ENCODE measurements at places on chromosomes 2 and 18.
A peak's percentile ranks its signal among the peaks of the same experiment; 100 is the strongest.

GRCh38 chr2:236672606-236673005, 103.0 kb downstream of the ACKR3 start:
- no peak for DNase-seq

DNA sequence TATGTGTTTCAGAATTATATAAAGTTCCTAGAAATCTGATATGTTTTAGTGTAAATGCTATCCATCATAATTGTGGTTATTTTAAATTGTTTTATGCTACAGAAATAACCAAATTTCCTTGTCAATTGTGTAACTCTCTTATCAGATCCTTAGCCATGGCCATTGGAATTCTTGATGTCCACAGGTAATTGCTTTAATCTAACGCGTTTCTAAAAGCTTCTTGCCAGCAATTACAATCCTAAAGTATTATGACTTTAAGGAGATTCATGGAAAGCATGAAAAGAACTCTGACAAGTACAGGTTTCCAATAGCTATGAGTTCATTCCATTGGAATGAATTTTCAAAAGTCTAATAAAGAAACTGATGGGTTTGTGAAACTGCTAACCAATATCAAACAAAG, 472.1 kb downstream of the ERBB4 start:
- DNase-seq = no peak

DNA sequence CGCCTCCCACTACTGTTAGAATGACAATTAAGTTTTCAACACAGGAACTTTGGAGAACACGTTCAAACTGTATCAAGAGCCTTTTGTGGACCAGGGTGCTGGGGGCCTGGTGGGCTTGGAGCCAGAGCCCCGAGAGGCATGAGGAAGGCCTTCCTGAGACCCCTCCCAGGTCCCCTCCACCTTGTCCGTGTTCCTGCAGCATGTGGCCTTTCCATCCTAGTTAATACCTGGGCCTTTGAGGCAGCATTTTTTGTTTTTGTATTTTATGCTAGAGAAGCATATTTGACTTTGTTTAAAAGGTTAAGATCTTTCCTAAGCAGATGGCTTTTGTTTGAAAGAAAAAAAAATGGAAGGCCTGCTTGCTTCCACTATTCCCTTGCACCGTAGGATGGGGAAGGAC, 68.0 kb downstream of the INPP4A start:
- no peak for DNase-seq

- DNase-seq = no peak
These were observed 484.3 kb upstream of the LRATD1 start for GRCh38 chr2:14148216-14148615.

- DNase-seq = no peak
These were observed 59.7 kb downstream of the DYSF start for GRCh38 chr2:71513096-71513495.

DNA sequence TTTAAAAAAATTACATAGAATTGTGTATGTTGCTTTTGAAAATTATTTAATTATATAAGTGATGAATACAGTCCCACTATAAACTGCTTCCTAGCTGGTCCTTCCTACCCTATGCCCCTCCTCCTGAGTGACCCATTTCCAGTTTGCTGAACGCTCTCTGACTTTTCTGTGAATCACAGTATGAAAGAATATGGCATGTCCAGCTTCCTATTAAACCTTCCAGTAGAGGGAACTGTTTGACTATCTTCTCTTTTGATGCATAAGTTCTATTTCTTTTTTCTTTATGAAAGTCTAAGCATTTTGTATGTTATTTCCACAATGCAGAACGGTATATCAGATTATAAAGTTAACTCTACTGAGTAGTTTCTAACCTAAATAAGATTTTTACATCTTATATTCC, 41.3 kb downstream of the PSMG2 start:
- peak; percentile 74 for DNase-seq

DNA sequence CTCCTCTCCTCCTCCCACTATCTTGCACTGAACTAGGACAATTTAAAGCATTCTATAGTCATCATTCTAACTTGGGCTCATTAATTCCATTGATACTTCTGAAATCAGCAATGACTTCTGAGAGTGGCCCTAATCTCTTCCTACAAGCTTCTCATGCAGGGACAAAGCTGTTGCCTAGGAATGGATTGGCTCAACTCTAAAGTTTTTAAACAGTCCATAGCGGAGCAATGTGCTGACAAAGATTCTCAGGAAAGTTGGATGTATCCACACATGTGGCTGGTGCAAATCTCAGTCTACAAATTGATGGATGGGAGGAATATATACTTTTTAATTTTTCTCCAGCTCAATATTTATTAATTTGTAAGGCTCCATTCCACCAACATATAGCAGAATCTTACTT, 388.9 kb downstream of the SETBP1 start:
- DNase-seq = no peak

DNA sequence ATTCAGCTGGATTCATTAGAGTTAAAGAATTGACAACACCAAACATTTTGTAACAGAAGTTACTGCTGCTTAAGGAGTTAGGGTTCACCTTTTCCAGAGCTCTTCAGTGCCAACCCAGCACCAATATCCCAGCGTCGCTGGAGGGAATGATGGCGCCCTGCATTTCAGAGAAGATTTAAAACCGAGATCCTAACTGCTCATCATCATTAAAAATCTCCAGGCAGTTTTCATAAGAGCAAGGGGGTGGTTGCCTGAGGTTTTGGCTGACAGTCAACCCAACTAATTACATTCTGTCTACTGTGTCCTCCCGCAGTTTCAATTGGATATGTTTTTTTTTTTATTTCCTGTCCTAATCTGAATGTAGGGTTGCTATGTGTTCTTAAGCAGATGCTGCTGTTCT, 509.6 kb upstream of the TCF4 start:
- no peak for DNase-seq

DNA sequence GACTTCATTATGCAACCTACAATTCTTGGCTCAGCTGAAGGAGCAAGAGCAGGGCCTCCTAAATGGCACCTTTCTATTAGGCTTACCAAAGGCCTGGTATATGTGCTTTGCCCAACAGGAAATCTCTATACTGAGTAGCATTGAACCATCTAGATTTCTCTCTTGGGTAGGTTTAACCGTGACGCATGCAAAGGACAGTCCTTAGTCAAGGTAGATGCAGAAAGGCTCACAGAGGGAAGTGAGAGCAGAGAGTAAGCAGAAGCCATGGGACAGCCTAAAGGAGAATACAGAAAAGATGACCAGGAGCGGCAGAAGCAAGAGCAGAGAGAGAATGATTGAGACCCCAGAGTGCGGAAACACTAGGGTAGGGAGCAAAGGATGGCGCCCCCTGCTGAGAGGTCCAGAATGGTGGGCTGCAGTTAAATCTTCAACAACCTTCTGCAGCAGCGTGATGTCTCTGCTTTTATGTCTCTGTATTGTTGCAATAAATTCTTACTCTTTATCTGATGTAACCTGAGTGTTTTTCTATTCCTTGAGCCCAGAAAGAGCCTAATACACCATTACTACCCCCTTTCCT, 4.7 kb upstream of the OSBPL1A start:
- no peak for DNase-seq

DNA sequence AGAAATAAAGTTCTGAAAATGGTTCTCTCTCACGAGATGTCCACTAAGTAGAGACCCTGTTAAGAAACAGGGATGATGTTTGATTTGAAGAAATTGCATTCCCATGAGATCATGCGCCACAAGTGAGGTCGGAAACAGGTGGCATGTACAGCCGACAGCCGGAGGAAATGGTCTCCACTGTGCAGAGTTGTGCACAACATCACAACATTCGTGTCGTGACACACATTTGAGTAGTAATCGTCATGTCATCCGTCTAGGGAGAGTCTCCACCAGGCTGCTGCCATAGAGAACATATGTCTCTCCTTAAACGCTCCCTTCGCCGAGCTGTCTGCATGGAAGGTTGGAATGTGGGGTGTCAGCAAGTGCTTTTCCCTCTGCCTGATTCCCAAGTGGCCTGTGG, 84.7 kb downstream of the ASAP2 start:
- no peak for DNase-seq

DNA sequence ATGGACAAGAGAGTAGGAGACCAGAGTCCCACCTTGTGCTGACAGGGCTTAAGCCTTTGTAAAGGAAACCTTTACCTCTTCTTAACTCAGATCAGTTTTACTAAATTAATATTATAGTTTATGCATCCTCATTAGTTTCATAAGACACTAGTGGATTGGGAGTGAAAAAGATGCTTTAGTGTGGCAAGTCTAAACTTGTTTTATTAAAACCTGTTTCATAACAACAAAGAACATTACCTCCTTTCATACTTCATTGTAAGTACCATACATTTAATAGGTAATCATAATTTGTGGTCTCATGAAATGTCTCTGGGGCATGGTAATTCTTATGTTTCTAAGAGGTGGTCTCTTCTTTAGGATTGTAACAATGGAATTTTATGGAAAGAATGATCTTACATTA, 63.4 kb downstream of the PIKFYVE start:
- no peak for DNase-seq

- DNase-seq = no peak
These were observed 47.4 kb downstream of the RHOB start for GRCh38 chr2:20494241-20494640.

GRCh38 chr2:98849113-98849512, 86.9 kb downstream of the CRACDL start:
- DNase-seq = peak; percentile 11

DNA sequence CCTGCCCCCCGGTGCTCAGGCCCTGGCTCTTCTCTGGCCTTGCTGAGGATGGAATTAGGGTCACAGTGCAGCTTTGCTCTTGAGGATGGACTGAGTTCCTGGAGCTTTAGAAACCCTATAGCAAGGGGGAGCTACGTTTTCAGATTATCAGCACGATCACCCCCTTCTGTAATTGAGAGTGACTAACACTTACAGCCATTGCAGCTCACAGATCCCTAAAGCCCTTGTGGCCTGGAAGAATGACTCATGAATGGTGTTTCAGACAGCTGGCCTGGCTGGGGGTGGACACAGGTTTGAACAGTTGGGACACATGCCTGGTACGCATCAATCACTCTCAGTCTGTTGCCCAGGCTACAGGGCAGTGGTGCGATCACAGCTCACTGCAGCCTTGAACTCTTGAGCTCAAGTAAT, 79.7 kb upstream of the IGFBP5 start:
- peak; percentile 93 for DNase-seq

GRCh38 chr2:183031911-183032794, 6.1 kb downstream of the NCKAP1 start:
- no peak for DNase-seq

DNA sequence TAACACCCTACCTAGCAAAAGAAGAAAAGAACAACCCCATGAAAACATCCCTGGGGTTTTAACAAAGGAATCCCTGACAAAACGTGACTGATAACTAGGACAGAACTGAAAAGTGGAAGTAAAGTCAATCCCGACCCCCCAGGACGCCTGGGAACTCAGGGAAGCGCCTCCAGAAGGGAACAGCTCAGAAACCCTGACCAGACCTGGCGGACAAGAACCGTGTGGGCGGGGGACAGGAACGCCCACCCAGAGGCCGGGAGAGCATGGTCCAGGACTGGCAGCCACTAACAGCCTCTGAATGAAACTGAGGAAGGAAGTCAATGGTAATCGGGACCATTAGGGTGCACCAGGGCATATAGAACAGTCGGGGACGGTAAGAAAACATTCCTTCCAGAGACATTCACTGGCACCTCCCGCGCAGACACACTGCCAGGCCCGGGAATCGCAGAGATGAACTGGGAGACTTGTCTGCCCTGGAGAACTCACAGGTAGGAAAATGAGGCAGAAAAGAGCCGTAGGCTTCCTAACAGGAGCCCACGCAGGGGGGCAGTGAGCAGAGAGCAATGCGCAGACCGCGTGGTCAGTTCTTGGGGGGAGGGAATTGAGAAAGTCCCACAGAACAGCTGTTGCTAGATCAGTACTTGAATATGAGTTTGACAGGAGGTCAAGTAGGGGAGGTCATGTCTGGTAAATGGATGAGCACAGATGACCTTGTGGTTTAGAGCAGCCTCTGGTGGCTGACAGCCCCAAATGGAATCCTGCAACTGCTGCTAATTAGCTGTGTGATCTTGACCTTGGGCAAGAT, 1.3 kb upstream of the TBC1D8 start:
- DNase-seq = peak; percentile 61

DNA sequence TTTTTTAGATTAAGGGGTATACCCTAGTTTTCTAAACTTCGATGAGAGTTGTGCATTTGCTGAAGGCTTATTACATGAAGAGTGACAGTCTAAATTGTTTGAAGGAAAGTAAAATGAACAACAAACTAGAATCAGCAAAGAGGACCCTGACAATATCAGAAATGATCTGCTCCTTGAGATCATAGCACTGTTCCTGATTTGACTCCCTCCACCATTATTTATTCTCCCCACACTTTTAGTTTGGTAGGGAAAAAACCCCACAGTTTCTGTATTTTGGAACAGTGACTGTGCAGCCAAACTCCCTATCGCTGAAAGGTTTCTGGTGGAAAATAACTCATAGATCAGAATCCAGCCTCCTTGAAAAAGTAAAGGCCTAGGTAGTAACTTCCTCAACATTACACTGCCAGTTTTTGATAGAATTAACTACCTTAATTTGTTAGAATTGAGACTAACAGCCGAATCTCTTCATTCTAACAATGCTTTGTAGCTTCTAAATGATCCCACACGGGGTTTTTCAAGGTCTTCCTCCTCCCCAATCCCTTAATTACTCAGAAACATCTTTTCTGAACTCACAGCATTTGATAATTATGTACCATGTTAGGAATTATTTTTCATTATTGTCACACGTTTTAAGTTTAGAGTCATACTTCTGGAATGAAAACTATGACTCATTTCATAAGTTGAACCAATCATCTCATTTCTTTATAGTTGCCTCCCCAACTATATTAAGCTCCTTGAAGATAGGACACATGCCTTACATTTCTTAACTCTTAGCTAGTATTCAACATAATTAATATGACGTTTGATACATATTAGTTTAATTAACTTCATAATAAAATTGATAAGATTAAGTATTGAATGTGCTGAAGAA, 2.9 kb downstream of the MYL12A start:
- peak; percentile 30 for DNase-seq

GRCh38 chr2:85945586-85945985, 56.8 kb upstream of the ST3GAL5 start:
- DNase-seq = no peak

GRCh38 chr2:134683561-134684112, 35.2 kb downstream of the TMEM163 start:
- DNase-seq = no peak

- DNase-seq = peak; percentile 70
These were observed 414.3 kb upstream of the HS6ST1 start for GRCh38 chr2:128732976-128733431.
